Karpas-422 (cell line): ENCODE measurements at places on chromosomes 7 and 10.

DNA sequence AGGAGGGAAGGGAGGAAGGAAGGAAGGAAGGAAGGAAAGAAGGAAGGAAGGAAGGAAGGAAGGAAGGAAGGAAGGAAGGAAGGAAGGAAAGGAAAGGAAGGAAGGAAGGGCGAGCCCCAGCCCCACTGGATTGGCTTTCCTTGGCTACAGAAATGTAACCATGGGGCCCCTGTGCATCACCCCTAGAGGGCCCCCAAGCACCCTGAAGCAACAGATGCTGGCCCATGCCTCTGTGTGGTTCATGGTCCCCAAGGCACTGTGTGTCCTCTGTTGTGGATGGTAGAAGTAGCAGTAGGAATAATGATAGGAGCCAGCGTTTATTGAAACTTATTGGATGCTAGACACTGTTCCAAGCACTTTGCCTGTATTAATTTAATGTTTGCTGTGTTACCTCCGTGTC lies 116.6 kb upstream of the MACROH2A2 start:
- DNase-seq = peak; percentile 70

DNA sequence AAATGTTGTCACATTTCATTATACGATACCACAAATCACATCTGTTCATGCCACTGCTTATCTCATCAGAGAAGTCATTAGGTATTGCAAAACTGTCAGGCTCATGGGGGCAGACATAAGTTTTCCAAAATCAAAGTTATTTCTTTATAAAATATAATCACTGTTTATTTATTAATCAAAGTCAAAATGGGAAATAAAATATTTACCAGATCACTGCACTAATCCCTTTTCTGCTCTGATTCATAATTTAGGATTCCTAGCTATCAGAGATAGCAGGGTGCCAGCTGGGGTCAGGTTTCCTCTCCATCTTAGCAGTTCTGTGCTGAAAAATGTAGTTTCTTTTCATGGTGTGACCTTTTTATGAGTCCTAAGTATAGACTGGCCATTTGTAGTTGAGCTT lies 117.7 kb upstream of the LANCL2 start:
- no peak for DNase-seq

- no peak for DNase-seq
Measured at GRCh38 chr7:137850972-137851945, 4.5 kb upstream of the DGKI start.

DNA sequence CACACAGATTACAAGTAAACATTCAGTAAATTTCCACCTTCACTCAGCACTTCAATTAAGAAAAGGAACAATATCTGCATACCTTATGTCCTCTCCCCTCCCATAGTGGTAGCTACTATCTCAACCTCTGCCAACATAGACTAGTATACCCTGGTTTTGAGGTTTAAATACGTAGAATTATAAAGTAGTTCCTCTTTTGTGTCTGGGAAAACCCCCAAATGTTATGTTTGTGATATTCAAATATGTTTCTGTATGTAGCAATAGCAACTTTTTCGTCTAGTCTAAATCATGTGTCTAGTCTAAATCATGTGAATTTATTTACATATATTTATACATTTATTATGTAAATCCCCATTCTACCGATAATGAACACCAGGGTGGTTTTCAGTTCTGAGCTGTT lies 13.2 kb upstream of the CAMK2B start:
- no peak for DNase-seq

- no peak for DNase-seq
Measured at GRCh38 chr10:35827783-35828182, 185.7 kb upstream of the FZD8 start.

GRCh38 chr10:23314835-23315239 lies 29.8 kb downstream of the C10orf67 start:
- DNase-seq = peak; percentile 81

DNA sequence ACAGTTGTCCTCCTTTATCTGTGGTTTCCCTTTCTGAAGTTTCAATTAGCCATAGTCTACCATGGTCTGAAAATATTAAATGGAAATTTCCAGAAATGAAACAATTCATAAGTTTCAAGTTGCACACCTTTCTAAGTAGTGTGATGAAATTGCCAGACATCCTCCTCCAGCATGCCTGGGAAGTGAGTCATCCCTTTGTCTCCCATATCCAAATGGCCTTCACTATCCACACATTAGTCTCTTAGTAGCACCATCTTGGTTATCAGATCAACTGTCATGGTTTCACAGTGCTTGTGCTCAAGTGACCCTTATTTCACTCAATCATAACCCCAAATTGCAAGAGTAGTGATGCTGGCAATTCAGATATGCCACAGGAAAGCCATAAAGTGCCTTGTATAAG lies 83.4 kb upstream of the PPP1R9A start:
- no peak for DNase-seq

DNA sequence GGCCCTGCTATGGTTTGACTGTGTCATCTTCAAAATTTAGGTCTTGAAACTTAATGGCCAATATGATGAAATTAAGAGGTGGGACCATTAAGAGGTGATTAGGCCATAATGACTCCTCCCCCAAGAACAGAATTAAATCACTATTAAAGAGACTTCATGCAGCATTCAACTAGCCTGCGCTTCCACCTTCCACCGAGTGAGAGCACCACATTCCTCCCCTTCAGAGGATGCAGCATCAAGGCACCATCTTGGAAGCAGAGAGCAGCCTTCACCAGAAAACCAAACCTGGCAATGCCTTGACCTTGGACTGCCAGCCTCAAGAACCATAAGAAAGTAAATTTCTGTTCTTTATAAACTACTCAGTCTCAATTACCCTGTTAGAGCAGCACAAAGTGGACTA lies 371.1 kb upstream of the NFE2L3 start:
- DNase-seq = peak; percentile 9

- DNase-seq = no peak
Measured at GRCh38 chr10:69446650-69447151, 4.6 kb upstream of the TSPAN15 start.

GRCh38 chr7:123725586-123726171 lies 23.1 kb downstream of the WASL start:
- no peak for DNase-seq

DNA sequence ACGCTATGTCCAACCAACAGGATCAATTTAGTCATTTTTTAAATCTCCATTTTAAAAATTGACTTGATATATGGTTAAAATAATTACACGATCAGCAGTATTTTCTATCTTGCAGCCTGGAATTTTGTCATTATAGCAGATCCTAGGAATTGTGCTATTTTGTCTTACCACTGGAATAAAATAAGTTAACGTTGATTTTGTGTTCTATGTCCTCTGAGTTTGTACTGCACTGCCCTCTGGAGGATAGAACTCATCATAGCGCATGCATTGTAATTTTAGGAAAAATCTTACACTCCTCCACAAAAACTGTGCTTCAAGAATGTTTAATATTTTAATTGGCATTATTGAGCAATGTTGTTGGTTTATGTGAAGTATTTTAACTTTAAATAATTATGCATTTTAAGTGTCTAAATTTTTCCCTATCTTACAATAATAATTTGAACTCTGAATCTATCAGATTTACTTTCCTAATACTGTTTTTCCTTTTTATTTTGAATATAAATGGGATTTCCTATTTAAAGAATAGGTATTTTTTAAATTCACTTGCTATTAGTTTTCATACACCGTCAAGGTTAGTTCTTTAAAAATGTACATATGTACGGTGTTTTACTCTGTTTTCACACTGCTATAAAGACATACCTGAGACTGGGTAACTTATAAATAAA lies 220.1 kb downstream of the PPP1R3A start:
- DNase-seq = peak; percentile 70

- no peak for DNase-seq
Measured at GRCh38 chr10:112295853-112296830, 12.9 kb downstream of the TECTB start.
